Panc1 (cell line): ENCODE measurements at places on chromosomes 12 and 14. TPM values are rescaled to one million over a fixed set of nuclear protein-coding genes. Genes with fewer than 3 reads are reported as not detected.
A peak's percentile ranks its signal among the peaks of the same experiment; 100 is the strongest.

- DNase-seq = no peak
These were observed 46.9 kb upstream of the RGS6 start for GRCh38 chr14:71885301-71885700.

DNA sequence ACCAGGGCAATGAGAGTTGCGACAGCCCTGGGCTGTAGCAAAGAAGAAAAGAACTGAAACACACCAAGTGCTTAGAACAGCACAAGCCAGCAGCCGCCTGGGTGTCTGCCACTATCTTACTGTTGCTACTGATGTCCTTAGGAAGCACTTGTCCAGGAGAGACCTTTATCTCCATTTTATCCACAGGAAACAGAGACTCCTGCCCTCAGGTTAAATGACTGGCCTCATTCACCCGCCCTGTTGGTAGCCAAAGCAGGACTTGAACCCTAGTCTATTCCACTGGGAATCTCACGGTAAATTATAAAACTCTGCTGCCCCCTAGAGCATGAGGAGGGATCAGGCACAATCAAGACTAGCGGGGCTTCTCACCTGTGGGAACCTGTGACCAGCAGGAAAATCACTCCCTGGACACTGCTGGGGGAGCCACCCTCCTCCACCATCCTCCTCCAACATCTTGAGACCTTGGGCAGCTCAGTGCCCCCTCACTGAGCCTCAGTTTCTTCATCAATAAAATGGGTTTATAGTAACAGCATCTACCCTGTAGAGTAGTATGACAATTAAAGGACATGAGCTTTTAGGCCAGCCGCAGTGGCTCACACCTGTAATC, 20.5 kb upstream of the TESC start:
- peak; percentile 22 for DNase-seq

The IFI27L1 gene
- 19.6 TPM for total RNA-seq

DNA sequence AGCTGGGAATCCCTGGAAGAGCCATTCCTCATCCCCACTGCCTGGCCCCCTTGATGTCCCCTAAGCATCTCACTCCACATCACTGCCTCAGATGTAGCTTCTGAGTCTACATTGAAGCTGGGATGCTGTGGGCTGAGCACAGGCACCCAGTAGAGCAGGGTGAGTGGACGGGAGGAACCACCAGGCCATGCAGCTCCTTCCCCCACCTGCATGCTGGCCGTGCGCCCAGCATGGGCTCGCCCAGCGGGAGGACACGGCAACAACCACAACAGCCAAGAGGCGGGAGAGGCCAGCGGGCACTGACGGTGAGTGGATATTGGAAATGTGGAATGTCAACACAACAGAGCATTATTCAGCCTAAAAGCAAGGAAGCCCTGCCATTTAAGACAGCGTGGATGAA, 310.9 kb downstream of the ADGRD1 start:
- no peak for DNase-seq

DNA sequence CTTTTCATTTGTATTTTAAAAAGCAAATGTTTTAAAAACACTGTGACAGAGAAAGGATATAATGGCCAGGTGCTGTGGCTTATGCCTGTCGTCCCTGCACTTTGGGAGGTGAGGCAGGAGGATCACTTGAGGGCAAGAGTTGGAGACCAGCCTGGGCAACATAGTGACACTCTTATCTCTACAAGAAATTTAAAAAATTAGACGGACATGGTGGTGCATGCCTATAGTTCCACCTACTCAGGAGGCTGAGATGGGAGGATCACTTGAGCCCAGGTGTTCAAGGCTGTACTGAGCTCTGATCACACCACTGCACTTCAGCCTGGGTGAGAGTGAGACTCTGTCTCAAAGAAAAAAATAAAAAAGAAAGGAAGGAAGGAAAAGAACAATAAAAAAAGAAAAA, 7.8 kb downstream of the RFX4 start:
- DNase-seq = no peak

The CBLN3 gene
- total RNA-seq = 1.0 TPM

DNA sequence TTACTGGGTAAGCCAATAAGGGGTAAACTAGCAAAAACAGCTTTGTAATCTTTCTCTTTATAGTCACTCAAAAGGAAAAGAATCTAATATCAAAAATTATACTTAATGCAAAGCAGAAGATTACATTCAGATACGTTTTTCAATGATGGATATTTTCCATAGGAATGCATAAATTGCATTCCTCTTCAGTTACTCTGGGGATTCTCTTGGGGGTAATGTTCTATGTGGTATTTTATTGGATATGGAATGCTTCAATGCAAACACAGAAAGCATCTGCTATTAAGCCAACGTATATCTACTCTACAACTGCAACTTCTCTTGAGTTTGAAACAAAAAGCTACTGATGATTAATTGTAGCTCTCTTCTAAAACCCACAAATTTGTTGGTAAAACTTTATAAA, 106.0 kb downstream of the SLC41A2 start:
- DNase-seq = no peak

GRCh38 chr12:93376436-93377251, 1.1 kb upstream of the NUDT4 start:
- no peak for DNase-seq

DNA sequence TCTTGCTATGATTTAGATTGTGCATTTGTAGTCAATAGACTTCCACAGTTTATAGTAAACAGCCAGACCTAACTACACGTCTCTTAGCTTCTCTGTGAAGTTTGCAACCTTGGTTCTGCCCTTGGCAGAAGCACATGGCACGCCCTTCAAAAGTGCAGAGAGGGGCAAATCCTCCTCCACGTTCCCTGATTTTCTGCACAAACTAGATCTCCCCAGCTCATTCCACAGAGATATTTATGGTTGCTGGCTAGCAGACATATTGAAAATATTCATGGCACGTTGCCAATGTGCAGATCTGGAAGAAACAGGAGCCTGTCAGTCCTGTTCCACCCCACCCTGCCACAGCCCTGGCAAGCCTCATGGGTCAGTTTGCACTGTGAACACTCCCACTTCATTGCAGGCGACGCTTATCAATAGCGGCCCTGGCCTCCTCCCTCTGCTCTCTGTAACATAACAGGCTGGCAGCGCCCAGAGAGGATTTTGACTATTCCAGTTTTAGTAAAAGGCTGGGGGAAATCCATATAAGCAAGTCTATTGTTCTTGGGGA, 6.5 kb upstream of the LGALS3 start:
- DNase-seq = no peak

The TARBP2 gene
- total RNA-seq = 67.3 TPM

- DNase-seq = no peak
These were observed 90.1 kb downstream of the DRAM1 start for GRCh38 chr12:101967506-101967905.

DNA sequence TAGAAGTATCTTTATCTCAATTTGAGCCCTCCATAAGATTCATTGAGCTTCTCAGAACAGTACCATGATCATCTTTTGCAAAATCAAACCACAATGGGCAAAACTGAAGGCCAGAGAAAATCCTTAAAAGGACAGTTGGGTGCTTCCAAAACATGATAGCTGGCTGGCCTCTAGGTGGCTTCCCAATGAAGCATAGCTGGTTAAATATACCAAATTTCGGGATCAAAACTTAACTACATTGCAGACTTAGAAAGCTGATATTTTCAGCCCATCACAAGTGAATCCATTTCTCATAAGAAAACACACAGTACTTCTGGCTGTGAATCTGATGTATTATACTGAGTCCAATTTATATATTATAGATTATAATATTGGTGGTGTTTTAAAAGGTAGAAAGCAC, 15.3 kb upstream of the PIK3C2G start:
- no peak for DNase-seq

- DNase-seq = no peak
These were observed 49.9 kb downstream of the PELI2 start for GRCh38 chr14:56168007-56168616.

- no peak for DNase-seq
These were observed 190.4 kb upstream of the CPNE8 start for GRCh38 chr12:39095636-39096330.

The FSCB gene
- not detected for total RNA-seq

- DNase-seq = no peak
These were observed 197.0 kb downstream of the DAD1 start for GRCh38 chr14:22391908-22392565.

DNA sequence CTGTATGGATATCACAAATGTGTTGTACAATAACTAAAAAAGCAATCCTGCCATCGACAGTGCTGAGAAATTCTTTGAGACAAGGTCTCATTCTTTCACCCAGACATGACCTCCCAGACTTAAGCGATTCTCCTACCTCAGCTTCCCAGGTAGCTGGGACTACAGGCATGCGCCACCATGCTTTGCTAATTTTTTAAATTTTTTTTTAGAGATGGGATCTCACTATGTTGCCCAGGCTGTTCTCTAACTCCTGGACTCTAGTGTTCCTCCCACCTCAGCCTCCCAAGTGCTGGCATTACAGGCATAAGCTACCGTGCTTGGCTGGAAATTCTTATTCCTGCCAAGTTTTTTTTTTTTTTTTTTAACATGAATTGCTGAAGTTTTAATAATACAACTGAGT, 16.5 kb upstream of the NOXRED1 start:
- no peak for DNase-seq

- no peak for DNase-seq
These were observed 21.0 kb downstream of the BTG1 start for GRCh38 chr12:92124689-92125029.
